KG1 (cell line): ENCODE measurements at places on chromosomes 5 and 9.

DNA sequence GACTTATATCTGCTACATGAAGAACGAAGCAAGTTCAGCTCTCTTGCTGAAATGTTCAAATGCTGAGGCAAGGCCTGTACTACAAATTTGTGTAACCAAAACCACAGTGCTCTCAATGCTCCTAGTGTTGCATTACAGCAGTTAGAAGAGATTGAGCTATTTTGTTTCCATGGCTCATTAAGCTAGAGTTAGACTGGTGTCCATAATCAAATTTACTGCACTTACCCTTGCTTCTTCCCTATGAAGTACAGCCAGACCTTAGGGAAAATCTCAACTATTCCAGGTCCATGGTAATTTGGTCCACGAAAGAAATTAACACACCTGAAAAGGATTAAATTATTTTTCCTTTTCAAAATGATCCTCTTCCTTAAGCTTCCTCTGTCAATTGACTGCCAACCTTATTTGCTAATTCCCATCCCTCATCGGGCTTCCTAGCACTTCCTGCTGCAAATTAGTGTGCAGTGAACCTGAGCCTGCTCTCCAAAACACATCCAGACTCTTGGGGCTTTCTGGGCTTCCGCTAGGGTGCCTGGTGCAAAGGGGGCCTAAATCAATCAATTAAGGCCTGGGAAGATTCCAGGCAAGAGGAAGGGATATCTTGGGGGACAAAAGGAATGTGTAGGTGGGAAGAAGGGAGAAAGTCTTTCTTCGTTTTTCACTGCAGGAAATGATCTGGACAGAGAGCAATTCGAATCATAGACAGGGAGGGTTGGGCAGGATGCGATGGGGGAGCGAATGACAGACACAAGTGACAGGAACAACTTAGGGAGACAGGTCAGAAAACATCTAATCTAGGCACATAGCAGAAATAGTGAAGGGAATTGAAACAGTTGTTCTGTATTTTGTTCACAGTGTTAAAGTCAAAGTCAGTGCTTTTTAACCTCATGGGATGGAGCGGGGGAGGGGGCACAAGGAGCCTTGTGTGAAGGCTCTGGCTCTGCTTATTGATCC lies 542.4 kb downstream of the RAB3C start:
- no peak for DNase-seq

GRCh38 chr9:130217838-130218237 lies 45.6 kb downstream of the NCS1 start:
- DNase-seq, result no peak

GRCh38 chr9:104984948-104985347 lies 57.0 kb upstream of the ABCA1 start:
- no peak for DNase-seq

DNA sequence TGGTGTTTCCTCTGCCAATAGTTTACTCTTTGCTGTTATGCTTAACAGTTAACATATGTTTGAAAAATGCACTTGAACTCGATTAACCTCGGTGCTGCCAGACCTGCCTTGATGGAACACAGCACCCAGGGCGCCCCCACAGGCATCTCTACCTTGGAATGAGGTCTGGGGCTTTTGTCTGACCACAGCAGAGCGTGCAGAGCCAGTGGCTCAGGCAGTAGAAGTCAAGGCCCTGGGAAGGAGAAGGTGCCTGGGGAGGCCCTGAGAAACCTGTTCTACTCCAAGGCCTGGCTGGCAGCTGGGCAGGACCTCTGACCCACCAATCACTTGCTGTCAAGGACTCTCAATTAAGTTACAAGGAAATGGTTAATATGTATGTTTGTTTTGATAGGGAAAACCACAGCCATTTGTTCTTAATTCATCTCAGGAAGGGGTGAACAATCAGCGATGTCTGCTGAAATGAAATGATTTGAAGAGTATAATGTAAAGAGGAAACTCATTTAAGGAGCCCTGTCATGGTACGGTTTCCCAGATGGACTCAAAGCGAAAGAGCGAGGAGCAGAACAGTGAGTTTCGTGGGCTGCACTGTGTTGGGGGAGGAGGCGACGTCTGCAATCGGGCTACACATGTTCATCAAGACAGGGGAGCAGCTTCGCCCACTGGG lies 21.9 kb downstream of the MACROH2A1 start:
- peak; percentile 33 for DNase-seq

- no peak for DNase-seq
Measured at GRCh38 chr5:133919148-133920136, 49.0 kb downstream of the C5orf15 start.

DNA sequence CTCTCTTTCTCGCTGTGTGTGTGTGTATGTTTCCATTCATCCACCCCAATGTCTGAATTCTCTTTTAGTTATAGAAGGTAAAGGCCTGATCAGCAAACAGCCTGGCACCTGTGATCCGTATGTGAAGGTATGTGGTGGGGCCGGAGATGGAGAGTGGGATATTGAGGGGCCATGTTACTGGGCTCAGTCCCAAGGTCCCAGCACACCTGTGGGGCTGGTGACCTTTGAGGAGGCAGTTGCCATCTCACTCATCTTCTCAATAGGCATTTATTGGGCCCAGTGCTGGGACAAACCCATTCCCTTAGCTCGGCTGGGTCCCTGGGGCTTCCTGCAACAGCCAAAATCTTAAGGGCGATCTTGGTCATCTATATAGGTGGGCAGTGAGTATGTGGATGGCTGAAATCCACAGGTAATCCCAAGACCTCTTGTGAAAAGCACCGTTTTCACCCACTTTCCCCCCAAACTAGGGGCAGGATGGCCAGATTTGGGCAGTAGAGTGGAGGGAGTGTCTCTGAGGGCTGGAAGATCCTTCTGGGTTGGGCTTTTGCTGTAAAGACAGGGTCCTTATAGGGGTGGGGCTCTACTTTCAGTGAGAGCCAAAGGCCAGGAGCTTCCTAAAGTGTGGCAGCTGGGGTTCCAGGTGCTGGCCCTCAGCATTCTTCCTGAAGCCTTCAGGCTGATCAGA lies 19.6 kb downstream of the RGS3 start:
- no peak for DNase-seq

DNA sequence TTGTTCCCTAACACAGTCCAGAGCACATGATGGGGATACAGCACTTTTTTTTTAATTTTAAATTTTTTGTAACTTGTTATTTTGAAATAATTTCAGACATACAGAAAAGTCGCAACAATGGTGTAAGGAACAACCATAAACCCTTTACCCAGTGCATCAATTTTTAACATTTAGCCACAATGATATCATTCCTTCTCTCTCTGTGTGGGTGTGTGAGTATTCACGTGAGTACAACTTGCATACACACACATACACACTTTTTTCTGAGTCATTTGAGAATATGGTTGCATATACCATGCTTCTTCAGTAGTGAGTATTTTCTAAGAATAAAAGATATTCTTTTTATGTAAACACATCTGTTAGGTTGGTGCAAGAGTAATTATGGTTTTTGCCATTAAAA lies 135.2 kb downstream of the ARHGAP26 start:
- no peak for DNase-seq

GRCh38 chr9:99873943-99874584 lies 32.4 kb upstream of the STX17 start:
- DNase-seq, result no peak
